B cell (primary cell): ENCODE measurements at places on chromosomes 3 and 15.
A peak's percentile ranks its signal among the peaks of the same experiment; 100 is the strongest.

DNA sequence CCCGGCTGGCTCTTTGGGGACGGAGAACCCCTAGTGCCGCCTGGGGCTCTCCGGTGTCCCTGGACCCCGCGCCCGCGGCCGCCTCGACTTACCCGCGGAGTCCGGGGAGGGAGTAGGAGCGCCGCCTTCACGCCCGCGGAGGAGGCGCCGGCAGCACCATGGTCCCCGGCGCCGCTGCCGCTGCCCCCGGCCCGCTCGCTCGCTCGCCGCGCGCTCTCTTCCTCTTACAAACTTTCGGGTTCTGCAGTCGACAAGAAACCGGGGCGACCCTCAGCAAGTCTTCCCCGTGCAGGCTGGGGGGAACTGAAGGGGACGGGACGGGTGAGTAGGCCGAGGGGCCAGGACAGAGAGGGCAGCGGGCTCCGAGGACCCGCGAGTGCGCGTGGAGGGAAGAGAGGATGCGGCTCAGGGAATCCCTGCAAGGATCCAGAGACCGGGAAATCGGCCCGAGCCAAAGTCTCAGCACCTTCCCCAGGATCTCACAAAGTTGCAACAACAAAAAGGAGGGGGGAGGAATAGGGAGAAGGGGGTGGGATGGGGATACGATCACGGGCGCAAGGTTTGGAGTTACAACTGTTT, 2.0 kb downstream of the FOXP1 start:
- DNase-seq, result peak; percentile 78

GRCh38 chr3:179269152-179269707, 18.3 kb upstream of the KCNMB3 start:
- DNase-seq, result no peak

DNA sequence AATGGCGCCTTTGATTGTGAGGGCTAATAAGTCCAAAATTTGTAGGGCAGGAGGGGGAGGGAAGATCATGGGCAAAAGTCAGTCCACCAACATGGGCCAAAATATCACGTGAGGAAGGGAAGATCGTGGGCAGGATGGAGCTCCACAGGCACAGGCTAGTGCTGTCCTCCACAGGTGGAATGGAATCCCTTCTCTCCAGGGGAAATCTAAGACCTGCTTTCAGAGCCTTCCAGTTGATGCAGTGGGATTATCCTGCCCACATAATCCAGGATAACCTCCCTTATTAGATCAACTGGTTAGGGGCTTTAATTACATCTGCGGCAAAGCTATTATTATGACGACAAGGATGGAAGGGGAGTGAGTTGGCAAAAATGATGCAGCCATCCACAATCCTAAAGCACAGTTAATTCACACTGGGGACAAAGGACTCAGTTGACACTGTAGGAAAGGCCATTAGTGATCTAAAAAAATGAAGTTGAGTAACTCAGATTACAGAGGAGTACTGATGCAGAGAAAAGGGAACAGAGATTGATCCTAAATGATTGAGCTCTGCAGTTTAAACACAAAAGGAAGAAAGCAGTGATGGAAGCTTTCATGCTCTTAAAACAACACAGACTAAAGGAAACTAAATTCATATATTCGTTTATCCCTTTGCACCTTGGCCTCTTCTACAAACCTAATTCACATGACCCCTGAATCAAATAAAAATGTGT, 159.8 kb downstream of the AKAP13 start:
- peak; percentile 42 for DNase-seq

DNA sequence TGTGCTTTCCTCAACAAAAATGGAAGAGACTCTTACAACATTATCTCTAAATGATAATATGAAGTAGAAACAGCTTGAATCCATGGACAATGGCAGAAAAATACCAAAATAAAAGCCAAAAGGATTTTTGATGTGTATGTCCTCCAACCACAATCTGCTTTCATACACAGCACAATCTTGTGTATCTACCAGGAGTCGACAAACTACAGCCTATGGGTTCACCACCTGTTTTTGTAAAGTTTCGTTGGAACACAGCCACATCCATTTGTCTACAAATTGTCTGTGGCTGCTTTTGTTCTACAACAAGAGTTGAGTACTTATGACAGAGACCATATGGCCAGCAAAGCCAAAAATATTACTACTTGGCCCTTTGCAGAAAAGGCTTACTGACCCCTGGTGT, 88.7 kb upstream of the UBE2E2 start:
- no peak for DNase-seq

GRCh38 chr3:178392511-178392926, 143.7 kb upstream of the KCNMB2 start:
- DNase-seq, result no peak

DNA sequence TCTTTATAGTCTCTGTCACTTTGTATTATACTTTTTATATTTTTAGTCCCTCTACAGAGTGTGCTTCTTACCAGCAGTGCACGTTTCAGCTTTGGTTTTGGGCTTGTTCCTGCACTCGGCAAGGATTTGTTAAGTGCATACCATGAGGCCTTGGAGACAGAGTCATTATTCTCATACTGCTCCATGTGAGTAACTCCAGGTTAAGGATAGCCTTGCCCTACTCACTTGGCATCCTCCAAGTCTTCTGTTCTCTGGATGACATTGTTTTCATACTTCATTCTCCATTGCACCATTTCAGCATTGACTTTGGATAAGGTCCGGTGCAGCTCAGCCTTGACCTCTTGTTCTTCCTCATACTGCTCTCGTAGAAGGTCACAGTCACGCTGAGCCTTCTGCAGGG, 96.4 kb downstream of the MYH15 start:
- DNase-seq, result no peak

DNA sequence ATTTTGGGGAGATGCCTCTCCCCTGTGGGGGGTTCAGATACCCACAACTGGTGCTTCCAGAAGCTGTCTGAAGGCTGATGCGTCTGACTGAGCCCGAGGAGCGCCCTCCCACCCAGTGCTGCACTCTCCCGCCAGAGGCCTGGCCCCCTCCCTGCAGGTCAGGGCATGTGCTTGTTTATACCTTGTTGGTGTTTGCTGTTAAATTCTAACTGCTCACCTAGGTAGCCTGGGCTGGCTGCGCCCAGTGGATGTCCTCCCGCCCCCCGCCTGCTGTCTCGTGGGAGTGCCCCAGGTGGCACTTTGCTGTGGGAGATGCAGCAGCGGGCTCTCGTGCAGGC, 12.9 kb downstream of the KLF13 start:
- DNase-seq, result no peak

DNA sequence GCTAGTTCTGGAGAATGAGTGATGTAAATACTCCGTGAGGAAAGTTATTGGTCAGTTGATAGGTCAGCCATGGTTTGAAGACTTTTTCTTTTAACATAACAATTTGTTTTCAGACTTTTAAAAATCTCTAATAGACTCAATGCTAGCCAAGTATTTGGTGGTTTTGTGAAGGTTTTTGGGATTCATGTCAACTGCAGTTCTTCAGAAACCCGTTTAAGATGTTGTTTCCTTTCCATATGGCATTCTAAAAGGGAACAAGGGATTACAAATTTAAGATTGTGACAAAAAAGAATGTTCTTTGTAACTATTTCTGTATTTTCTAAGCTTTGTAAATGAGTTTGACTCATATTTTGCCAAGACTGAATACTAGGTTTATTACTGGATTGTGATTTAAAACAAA, 281.7 kb upstream of the COL8A1 start:
- no peak for DNase-seq

GRCh38 chr15:80152180-80152895, 461 bp upstream of the FAH start:
- peak; percentile 89 for DNase-seq

DNA sequence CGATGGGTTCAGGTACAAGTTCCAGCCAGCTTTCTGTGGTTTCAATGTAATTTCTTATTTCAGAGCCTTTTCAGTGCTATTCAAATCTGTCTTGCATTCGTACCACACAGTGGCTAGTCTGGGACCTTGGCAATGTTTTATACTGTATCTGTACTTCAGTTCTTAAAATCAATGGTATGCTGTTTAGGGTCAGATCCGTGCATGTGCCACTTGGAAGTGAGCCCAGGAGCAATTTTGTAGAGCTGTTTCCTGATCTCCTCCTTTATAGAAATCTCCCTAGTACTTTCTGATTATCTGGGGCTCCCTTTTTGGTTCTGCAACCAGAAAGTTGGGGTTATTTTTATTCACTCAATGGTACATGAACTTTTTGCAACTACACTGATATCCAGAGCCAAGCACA, 59.5 kb upstream of the NDUFB4 start:
- DNase-seq, result no peak

- no peak for DNase-seq
Observed at GRCh38 chr3:105423397-105423796, 56.7 kb downstream of the ALCAM start.

- DNase-seq, result no peak
Observed at GRCh38 chr3:71962561-71963240, 177.8 kb upstream of the PROK2 start.

DNA sequence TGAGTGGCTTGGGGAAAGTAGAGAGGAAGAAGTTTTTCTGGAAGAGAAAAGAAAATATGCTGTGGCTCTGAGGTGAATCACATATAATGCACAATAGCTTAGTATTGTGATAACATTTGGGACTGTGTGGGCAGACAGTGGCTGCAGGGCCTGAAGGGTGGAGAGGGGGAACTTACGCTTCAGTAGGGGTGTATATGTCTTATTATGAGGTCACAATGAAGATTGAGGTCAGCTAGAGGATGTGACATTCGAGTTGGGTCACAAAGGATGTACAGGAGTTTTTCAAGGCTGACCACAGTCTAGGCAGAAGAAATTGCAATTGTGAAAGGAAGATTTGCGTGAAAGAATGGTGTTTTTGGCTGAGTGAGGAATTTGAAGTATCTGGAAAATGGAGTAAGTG, 414.8 kb downstream of the LPP start:
- no peak for DNase-seq

DNA sequence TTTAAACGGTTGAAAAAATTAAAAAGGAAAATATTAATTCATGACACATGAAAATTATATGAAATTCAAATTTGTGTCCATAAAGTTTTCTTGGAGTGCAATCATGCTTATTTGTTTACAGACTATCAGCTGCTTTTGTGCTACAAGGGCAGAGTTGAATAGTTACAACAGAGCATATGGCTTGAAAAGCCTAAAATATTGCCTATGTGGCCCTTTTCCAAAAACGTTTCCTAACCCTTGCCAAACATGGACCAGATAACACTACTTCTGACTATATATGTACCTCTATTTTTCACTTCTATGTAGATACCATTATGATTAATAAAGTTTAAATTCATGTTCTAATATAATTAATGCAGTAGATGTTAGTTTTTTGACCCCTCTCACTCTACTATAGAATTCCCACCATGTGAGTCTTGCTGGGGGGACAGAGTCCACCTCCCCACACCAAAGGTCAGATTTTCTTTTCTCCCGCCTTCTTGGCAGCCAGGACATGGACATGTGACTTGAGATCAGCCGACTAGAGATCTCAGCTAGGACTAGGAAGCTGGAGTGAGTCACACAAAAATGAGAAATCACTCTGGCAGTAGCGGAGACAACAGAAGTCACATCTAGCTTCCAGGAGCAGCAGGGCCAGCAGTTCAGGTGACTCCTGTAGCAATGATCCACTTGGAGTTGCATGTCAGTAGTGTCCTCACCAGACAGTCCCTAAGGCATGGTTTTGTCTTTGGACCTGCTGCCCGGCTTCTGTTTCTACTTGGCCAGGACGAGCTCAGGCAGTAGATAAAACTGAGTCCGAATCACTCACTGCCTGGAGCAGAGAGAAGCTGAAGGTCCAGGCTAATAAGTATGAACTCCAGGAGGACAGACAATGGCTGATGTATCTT, 22.4 kb downstream of the CIAO2A start:
- DNase-seq, result no peak

GRCh38 chr3:13898346-13898745, 18.5 kb upstream of the WNT7A start:
- no peak for DNase-seq

DNA sequence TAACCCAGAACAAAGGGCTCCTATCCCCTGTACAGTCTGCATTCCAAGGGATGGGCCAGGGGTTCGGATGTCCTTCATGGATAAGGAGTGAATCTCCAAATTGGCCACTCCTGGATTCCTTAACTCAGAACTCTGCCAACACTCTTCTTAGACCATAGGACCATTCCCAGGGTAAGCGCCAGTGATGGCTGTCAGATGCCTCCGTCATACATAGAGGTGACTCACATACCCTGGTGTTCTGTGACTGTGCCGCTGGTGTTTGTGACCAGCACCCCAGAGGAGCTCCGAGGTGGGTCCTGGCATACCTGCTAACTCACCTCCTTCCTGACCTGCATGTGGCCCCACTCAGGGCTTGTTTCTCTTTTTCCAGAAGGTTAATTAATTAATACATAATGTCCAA, 134.7 kb downstream of the KLF13 start:
- DNase-seq, result no peak

GRCh38 chr3:76138921-76139320, 353.6 kb upstream of the ZNF717 start:
- no peak for DNase-seq

- DNase-seq, result peak; percentile 7
Observed at GRCh38 chr15:91864664-91865063, 11.2 kb downstream of the SLCO3A1 start.

GRCh38 chr3:172673210-172673679, 37.6 kb downstream of the NCEH1 start:
- DNase-seq, result peak; percentile 49

- no peak for DNase-seq
Observed at GRCh38 chr3:189308608-189309007, 136.8 kb downstream of the TPRG1 start.

DNA sequence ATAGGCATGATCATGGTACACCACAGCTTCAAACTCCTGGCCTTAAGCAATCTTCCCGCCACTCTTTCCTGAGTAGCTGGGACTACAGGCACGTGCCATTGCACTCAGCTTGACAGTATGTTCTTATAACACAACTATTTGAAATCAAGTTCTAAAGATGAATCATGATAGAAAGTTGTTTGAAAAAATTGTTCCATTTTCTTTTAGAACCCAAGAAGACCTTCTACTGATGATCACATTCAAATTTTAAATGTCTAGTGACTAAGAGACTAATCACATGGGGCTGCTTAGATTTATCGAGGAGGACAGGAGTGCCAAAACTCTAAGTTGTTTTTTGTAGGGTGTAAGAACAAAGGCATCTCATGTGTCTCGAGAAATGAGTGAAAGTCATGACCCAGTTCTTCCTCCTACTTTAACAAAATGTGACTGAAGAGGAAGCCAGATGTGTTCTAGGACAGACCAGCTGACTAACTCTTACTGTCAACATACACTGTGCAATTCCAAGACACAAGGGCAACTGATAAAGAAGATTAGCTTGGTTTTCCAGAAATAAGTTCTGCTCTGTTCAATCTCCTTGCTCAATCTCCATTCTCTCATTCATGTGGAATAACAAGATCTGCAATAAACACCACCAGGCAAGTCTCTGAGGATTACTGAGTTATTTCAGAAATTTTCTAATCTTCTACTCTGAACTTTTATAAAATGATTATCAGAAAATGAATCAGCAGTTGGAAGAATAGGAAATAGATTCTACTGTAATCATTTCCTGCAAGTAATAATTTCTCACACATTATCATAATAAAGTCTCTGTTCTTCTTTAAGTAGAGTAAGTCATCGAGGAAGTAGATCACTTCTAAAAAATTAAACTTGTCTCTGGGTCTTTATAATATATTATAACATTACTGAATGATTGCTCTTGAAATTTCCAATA, 122.6 kb upstream of the CCNL1 start:
- no peak for DNase-seq

GRCh38 chr3:47227678-47228077, 54.9 kb downstream of the KIF9 start:
- DNase-seq, result peak; percentile 62

- peak; percentile 52 for DNase-seq
Observed at GRCh38 chr3:108036984-108037741, 53.7 kb downstream of the CD47 start.

- no peak for DNase-seq
Observed at GRCh38 chr15:63366451-63366850, 15.2 kb downstream of the CA12 start.
